ENCODE measurements at places on chromosomes 1 and 21. TPM values are rescaled to one million over a fixed set of nuclear protein-coding genes. Genes with fewer than 3 reads are reported as not detected.

The NLRP3 gene
- not detected for total RNA-seq

The CD2 gene
- total RNA-seq: not detected

The SLAMF9 gene
- total RNA-seq: 0.24 TPM

The FAAH gene
- 1.1 TPM for total RNA-seq

The CATSPERE gene
- 0.09 TPM for total RNA-seq

The A3GALT2 gene
- not detected for total RNA-seq

The FCRLB gene
- total RNA-seq: 1.7 TPM

The TMPRSS15 gene
- total RNA-seq: not detected

The BEND5 gene
- not detected for total RNA-seq

The ELAPOR1 gene
- 0.57 TPM for total RNA-seq

The POGZ gene
- 21.3 TPM for total RNA-seq

The HMCN1 gene
- 0.02 TPM for total RNA-seq

The PHLDA3 gene
- 156 TPM for total RNA-seq

The LAMB3 gene
- 20.5 TPM for total RNA-seq

The PADI1 gene
- 1.5 TPM for total RNA-seq

The CELF3 gene
- not detected for total RNA-seq

The LRRC8D gene
- 41.5 TPM for total RNA-seq

The UTS2 gene
- not detected for total RNA-seq

The NRIP1 gene
- total RNA-seq: 17.7 TPM

The ZYG11A gene
- 2.3 TPM for total RNA-seq

The ZNF124 gene
- total RNA-seq: 4.4 TPM

The RBM11 gene
- not detected for total RNA-seq

The IFI44 gene
- 1.6 TPM for total RNA-seq

The KRTAP7-1 gene
- not detected for total RNA-seq

The SLC6A17 gene
- total RNA-seq: 6.0 TPM

The UBL4B gene
- not detected for total RNA-seq

The ERMAP gene
- 3.5 TPM for total RNA-seq

The KCNE2 gene
- not detected for total RNA-seq

The KCNJ9 gene
- total RNA-seq: not detected

The PLA2G2C gene
- not detected for total RNA-seq

The NDUFS2 gene
- total RNA-seq: 80.8 TPM

The IFI16 gene
- 3.7 TPM for total RNA-seq

The INSRR gene
- not detected for total RNA-seq

The GPR52 gene
- not detected for total RNA-seq

The ACTN2 gene
- total RNA-seq: 0.14 TPM

The BRDT gene
- not detected for total RNA-seq

The FLG gene
- total RNA-seq: not detected

The FCRL1 gene
- not detected for total RNA-seq

The TNFRSF25 gene
- 3.5 TPM for total RNA-seq

The CLDN17 gene
- total RNA-seq: not detected

The CNR2 gene
- not detected for total RNA-seq

The TINAGL1 gene
- 0.92 TPM for total RNA-seq

The TLR5 gene
- 0.13 TPM for total RNA-seq

The FRRS1 gene
- total RNA-seq: 1.8 TPM

The SSR2 gene
- total RNA-seq: 270 TPM

The WNT9A gene
- 8.7 TPM for total RNA-seq

Data from A549 treated with CORT108297 at 1 μM for 4 hours (cell line).